ENCODE measurements at places on chromosomes 7 and 10.

DNA sequence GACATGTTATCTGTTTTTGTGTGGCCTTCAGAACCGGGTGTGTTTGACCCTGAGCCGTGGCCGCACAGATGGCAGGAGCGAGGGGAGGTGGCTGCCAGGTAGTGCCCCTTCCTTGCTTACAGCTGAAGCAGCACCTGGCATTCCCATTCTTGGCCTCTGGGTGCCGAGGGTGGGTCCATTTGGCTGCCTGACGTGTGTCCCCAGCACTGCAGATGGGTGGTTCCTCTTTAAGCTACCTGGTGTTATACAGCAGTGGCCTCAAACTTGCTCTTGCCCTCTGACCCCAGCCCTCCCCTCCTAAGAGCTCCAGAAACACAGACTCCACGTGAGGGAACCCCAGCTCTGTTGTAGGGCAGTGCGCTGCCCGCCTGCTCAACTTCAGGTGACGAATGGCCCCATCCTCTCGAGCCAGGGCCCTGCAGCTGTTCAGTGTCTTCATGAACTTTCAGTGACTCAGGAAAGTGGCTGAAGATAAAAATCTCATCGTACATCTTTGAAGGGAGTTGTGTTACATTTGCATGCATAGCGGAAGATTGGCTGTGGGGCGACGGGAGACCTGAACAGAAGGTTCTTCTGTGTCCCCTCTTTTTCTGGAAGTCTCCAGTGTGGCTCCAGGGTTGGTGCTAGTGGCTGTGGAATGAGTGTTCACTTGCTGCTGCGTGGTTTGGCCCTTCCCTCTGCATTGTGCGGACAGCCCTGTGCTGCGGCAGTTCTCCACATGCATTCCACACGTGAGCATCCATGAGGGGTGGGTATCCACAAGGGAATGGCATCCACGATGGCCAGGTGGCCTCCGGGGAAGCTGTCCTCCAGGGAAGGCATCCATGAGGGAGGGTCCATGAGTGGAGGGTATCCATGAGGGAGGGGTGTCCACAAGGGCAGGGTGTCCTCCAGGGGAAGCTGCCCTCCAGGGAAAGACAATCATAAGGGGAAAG lies 91.6 kb downstream of the INPP5A start:
- DNase-seq = no peak

DNA sequence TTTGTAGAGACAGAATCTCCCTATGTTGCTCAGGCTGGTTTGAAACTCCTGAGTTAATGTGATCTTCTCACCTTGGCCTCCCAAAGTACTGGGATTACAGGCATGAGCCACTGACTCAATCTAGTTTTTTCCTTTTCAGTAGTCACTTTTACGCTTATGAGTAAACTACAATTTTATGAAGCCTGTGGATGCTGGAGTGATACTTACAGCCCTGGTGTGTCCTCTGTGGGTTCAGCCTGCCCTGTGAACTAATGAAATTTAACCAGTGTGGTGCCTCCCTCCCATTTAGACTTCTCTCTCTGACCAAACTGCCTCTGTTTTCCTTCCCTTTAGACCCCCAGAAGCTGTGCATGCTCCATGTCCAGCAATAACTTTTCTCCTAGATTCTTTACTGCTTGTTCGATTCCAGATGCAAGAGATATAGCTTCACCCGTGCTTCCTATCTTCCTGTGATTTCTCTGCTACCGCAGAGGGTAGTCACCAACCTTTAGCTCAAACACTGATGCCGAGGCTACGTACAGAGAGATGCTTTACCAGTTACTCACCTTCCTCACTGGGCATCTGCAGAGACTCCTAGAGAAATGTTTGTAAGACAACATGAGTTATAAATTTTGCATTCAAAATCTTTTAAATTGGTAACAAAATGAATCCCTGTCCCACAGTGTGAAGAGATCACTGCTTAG lies 90.8 kb downstream of the KIAA1217 start:
- DNase-seq = no peak

- peak; percentile 38 for DNase-seq
Measured at GRCh38 chr10:74078037-74078436, 72.6 kb downstream of the AP3M1 start.

DNA sequence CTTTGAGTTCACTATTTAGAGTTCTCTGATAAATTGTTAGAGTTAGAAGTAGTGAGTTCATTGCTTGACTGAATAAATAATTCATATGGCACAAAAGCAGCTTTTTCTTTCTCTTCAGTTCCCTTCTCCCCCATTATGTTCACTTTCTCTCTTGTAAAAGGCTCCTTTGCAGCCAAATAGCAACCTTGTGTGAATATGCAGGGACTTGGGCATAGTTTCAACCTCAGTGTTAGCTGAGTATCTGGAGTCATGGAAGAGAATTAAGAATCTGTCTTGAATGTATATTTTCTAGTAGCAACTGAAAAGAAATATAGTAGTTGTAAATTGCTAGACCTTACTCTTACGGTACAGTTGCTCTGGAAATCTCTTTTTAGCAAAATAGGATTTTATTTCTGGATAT lies 31.9 kb downstream of the ZEB1 start:
- DNase-seq = no peak

DNA sequence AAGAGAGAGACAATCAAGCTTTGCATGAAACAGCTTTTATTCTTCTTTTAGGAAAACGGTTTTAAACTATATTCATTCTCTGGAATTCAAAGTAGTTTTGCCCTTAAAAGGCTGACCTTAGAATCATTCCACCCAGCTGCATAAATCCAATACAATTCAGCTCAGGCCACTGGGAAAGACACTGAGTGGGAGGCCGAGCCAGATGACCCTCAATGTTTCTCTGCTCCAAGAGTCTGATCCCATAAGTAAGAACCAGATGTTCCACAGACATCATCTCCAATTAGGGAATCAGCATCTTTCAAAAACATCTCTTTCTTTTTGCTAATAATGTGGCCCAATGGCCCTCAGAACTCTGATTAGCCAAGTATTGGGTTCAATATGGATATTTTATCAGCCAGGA lies 26.1 kb downstream of the CREB3L2 start:
- DNase-seq = no peak

DNA sequence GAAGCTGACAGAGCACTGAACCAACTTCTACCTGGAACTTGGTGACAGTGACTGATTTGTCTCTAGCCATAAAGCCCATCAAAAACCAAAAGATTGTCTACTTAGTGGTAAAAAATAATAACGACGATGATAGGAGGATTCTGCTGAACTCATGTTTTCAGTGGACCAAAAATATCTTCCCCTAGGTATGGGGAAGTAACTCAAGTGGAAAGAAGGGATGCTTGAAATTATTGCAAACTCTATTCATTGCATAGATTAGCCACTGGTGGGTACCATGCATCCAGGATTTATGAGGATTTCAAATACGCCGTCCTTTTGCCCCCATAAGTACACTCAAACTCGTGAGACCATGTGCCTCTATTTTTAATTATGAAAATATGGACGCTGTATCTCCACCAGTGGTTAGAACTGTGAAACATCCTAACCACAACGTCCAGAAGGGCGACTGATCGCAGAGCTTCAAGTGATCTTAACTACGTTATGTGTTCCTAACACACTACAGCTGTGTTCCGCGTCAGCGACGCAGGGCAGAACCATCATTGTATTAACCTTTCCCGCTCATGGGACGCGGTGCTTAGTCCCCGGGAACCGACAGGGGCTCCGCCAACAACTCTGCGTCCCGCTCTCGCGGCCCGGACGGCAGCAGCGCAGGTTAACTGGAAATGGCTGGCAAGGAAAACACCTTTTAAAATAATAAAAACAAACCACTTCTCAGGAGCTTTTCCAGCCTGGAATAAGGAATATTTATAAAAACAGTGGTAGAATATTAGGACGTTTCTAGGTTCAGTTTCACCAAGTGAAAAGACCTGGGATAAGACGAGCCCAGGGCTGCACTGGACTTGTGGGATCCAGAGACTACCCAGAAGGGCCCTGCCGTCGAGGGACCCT lies 776 bp downstream of the PEX1 start:
- DNase-seq = peak; percentile 60

DNA sequence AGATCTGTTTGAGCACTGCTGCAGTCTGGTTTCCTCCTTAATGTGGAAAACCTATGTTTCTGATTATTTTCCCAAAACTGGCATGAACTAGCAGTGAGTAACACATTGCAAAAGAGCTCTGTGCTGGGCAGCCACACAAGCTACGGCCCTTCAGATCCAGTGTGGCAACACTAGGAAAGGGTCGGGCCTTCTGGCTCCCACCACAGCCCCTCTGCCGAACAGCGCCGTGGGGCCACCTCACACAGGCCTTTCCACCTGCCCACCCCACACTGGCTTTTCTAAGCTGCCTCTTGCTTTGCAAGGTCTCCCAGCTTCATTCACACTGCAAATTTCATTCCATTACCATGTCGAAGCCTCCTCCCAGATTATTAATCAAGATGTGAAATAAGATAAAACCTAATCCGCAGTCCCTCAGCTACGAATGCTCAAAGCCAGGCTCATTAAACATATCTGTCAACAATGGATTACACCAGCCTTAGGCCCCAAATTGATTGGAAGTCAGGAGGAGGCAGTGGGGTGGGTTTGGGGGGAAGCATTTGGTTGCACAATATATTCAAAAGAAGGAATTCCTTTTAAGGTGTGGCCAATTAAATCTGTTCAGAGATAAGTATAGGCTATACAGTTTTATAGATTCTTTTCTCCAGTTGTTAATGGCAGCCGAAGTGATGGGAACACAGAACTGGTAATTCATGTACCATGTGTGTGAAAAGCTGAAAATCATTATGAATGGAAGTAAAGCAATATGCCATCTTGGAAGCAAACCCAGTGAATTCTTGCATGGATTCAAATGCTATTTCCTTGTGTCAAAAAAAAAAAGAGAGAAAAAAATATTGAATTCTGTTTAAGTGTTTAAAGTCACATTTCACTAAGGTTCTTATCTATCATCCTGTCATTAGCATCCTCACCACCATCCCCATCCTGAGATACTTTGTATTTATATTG lies 223.7 kb downstream of the MTERF1 start:
- no peak for DNase-seq

DNA sequence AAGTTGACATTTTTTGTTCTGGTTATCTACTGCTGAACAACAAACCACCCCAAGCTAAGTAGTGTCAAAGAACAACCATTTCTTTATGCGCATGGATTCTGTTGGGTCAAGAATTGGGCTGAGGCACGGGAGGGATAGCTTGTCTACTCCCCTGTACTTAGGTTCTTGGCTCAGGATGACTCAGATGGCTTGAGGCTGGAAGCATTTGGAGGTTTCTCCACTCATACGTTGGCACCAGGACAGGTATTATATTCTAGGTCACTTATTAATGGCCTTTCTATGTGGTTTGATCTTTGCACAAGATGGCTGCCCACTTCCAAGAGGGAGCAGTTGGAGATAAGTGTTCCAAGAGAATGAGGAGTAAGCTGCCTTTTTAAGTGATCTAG lies 11.8 kb upstream of the TFAM start:
- DNase-seq = no peak

DNA sequence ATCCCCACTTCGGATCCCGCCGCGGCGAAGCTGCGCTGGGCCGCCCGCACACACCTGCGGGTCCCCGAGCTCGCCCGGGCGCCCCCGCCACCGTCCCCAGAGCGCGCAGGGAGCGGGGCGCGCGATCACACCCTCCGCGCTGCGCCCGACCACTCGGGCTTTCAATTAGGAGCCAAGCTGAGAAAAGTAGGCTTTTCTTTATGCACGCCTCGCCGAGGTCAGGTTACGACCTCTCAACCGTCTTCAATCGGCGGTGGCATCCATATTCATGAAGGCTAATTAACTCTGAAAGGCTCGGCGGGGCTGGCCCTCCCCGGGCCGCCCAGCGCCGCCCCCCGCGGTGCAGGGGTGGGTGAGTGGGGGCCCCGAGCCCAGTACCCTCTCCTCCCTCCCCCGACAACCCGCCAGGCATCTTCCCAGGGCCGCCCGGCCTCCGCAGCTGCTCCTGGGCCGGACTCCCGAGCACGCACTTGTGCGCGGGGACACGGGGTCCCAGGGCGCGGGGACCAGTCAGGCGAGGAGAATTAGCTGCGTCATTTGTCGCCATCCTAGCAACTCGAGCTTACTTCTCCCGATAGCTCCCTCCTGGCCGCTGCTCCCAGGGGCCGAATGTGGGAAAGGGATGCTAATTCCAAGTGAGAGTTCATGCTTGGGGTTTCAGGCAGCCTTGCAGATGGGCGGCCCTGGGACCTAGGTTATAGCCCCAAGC lies 155.5 kb upstream of the LYZL2 start:
- DNase-seq = peak; percentile 28

DNA sequence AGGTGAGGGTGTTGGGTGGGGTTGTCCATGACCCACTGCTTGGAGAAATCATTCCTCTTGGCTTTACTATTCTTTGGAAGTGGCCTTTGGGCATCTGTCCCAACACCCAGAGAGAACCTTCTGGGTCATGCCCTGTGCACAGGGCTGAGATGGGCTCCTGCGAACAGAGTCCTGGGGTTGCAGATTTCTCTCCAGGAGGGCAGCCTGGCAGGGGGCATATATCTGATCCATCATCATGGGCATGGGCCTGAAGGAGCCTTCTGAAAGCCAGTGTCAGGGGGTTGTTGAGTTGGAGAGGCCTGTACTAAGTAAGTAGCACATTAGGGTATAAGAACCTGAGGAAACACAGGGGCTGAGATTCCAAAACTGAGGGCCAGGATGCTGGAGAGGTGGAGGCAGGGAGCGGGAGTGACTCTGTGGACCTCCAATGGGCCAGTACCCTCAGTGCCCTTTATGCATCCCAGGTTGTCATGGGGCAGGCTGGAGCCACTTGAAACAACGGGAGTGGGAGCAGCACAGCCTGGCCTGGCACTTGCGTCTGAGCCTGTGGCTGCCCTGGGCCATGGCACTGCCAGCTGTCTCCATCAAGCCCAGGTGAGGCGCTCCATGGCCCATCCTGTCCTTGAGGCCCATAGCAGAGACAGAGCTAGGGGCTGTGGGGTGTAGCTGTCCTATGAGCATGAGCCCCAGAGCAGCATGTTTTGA lies 203.7 kb downstream of the GRID1 start:
- DNase-seq = no peak

DNA sequence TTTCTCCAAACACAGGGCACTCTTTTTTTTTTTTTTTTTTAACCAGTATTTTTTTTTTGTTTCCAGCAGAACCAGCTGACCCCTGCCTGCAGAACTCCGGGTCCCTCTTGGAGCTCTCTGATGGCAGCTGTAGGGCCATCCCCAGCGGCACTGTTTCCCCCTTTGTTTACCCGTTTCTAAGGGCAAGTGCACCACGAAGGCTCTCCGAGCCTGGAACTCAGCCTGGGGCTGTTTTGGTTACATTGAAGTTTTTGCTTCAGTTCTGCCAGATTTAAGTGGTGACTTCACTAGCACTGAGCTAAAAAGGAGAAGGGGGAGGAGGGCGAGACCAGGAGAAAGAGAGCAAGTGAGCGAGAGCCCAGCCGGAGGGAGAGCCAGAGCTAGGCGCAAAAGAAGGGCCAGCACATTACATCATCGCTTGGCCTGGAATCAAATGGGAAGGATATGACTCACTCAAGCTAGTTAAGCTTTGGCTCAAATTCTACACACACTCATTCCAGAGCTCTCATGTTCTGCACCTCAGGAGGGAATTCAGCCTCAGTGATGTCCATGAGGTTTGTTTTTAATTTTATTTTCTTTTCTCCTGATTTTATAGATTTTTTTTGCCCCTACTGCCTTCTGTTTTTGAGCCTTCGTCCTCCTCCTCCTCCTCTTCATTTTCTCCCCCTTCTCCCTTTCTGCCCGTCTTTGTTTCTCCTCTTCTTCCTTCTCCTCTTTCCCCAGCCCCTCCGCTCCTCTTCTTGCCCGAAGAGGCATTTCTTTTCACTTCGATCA lies 272.3 kb downstream of the TRIL start:
- DNase-seq = peak; percentile 36
